ENCODE measurements at places on chromosomes 3 and 15.

- DNase-seq, result no peak
Observed at GRCh38 chr3:16877911-16878310, 6.8 kb upstream of the PLCL2 start.

DNA sequence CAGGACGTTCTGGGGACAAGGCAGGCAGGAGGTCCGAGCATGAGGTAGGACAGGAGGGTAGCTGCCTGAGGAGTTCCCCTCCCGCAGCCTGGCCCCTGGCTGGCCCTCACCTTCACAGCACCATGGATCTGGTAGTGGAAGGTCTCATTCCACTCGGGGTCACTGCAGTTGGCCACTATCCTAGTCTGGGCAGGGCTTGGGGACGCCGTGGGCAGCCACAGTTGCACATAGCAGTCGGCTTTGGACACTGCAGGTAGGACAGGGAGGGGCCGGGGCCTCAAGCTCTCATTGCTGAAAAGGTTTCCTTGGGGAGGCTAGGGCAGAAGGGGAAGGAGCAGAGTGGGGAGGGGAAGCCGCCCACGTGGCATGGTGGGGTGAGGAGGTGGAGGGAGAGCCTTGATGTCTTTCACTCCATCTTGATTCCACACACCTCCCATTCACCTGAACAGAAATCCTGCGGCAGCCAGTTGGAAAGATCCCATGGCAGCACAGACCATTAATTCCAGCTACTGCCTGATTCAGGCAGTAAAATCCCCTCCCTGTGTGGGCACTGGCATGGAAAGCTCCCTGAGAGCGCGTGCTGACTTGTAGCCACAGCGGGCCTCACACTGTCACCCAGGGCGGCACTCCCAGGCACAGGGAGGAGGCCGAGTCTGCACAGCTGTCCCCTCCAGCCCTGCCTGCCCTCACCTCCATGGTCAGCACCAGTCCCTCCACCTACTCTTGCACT, 2.1 kb downstream of the PLA2G4F start:
- no peak for DNase-seq

DNA sequence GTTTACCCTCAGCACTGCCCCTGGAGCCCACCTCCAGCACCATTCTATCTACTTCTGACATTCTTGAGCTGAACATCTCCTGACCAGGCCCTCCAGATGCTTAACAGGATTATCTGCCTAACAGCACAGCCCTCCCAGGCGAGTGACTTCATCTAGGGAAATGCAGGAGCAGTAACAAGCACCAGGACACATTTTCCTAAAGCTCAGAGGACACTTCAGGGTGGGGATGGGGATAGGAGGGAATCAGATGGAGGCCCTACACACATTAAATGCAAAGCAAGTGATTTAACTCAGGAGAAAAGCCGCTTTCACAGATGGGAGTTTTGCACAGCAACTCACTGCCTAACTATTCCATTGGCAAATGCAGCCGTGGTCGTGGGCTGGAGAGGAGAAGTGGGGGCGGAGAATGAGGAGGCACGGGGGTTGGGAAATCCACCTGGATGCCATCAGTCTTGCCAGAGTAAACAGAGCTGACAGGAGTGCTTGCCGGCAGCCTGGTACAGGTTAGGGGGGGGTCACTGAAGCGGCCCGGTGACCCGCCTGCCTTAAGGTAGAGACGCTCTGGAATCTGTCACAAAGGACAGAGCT, 21.3 kb upstream of the BNC1 start:
- DNase-seq, result no peak

GRCh38 chr3:88991496-88991895, 115.9 kb upstream of the EPHA3 start:
- DNase-seq, result no peak

GRCh38 chr3:162643245-162643644, 1146.6 kb downstream of the OTOL1 start:
- DNase-seq, result no peak

Measured in activated CD4-positive, alpha-beta T cell treated with anti-CD3 and anti-CD28 coated beads, Interleukin-10, Interleukin-2, amounts not matched to agents 100 ng/mL and 50 ng/mL, durations not matched to agents 16 hours and 8 hours (primary cell).